ENCODE measurements at places on chromosomes 4 and X.

DNA sequence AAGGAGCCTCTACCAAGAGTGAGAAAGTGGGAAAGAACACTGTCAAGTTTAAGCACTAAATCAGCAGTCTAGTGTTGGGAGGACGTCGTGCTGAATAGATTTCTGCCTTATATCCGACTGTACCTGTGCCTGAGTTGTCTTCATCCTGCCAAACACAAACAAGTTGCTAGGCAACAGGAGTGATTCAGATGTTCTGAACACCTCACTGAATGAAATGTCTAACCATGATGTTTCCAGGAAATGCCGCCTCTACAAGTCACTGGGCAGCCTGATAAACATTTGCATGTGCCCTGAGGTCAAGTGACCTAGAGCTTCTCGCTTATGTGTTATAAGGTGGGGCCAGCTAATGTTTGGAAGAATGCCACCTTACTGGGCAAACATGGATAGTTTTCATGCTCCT lies 37.9 kb downstream of the SGMS2 start:
- DNase-seq = peak; percentile 21

- DNase-seq = no peak
These were observed 10.1 kb downstream of the SH3D19 start for GRCh38 chr4:151315212-151315886.

DNA sequence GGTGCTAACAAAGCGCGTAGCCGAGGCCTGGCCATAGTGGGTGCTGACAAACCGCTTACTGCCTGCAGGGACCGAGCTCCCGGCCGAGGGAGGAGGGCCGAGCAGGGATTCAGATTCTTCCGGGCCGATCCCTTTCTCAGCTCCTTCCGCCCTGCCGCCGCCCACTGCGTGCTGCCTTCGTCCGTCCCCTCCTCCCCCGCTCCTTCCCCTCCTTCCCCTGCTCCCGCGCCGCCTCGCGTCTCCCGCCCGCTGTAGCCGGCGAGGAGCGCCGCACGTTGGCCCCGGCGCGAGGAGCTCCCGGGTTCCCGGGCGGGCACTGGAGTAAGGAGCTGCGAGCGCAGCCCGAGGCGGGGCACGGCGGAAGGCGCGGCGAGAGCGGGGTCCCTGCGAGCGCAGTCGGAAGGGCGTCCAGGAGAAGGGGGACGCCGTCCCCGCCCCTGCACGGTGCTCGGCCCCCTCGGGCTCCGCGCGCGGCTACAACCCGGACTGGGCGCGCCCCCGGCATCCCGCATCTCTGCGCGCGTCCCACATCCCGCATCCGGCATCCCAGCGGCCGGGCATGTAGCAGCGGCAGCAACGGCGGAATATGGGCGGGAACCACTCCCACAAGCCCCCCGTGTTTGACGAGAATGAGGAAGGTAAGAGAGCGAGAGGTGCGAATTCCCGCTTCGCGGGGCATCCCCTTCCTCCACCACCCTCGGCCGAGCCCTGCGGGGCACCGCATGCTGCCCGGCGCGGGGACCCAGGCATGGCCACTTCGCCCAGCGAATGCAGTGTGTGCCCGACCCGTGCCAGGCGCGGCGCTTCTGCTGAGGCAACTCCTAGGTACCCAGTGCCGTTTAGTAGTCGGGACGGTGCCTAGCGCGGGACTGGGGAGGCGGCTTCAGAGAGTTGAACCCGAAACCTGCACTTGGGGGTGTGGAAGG lies at the start of gene STK32B:
Gene STK32B, plus strand, starts transcription at position 203 of the 926 bp plus-strand sequence.
- no peak for DNase-seq

GRCh38 chr4:182063651-182064050 lies 179.6 kb upstream of the TENM3 start:
- no peak for DNase-seq

GRCh38 chrX:125340490-125340889 lies 20.8 kb downstream of the TEX13C start:
- DNase-seq = no peak

DNA sequence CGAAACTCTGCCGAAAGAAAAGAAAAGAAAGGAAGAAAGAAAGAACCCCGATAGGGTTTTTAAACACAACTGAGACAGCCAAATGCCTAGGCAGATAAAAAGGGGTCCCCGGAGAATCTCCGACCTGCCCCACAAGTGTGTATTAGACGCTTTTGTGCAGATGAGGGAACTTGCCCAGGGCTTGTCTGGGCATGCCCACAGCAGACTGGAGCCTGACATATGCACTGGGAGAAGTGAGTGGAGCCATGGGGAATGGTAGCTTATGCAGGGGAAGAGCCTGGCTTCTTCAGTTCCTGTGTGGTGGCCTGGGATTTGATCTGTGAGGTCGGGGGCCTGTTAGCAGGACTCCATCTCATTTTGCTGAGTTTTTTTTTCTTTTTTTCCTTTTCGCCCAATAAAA lies 199.0 kb downstream of the GPC3 start:
- DNase-seq = no peak

DNA sequence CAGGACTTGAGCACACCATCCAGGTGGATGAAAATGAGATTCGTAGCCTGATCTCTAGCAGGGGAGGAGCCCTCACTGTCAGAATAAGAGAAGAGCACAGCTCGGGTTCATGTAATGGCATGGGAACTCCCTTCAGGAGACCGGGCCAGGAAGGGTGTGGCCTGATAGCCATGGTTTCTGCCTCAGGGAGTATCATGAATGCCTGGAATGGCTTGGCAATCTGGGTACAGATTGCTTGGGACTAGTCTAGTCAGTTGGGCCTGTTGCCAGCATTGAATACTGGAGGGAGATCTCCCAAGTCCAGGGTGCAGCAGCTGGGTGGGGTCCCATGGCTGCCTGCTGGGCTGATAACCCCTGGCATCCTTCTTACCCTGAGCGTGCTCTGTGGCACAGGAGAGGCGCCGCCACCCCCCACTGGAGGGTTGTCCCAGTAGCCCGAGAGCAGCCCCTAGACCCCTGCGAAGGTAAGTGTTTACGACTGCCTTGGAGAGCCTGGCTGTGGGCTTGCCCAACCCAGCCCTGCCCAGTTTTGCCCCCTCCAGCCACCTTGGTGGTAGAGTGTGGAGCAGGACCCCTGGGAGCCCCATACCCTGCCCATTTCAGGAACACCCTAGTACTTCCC lies 298.8 kb downstream of the TEX13A start:
- no peak for DNase-seq

DNA sequence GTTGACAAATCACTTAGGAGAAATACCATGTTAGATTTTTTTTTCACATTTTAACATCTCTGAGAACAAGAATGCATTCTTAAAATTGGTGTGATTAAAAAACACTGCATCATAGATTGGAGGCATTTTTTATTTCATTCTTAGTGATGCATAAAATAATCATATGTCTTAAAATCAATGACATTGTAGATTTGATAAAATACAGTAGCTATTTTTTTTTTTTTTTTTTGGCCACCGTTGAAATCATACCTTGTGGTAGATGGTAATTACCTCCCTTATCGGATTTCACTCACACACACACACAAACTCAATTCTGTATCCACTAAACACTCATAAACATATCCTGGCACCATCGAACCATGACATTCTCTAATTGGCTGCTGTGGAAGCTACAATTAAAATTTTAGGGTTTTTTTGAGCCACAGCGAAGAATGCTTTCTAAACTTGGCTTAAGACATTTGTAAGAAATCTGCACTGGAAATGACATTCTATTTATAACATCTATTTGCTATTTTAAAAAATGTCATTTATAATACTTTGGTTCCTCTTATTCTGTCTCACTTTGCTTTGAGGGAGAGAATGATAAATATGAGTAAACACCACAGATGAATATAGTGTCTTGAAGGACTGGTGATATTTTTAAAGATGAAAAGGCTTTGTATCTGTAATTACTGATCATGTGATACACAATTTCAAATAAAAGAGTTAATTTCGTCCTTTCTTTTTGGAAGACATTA lies 60.1 kb downstream of the CCSER1 start:
- DNase-seq = no peak

DNA sequence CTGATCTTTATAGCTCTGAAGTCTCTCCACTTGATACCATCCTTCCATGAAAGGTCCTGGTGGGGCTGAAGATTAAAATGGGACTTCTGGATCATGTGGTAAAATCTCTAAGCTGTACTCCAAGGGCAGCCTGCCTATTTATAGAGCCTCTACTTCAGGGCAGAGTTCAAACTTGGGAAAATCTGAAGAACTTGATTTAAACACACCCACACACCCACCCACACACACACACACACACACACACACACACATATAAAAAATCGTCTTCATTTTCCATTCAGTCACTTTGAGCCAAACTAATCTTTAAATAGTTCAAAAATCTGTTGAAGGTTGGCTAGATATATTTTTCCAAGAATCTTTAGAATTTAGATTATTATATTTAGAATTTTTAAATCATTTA lies 234.9 kb upstream of the GPC4 start:
- no peak for DNase-seq

- DNase-seq = no peak
These were observed 125.8 kb upstream of the SLC7A11 start for GRCh38 chr4:138367942-138368341.

GRCh38 chr4:186826846-186827533 lies 103.3 kb upstream of the FAT1 start:
- DNase-seq = no peak

DNA sequence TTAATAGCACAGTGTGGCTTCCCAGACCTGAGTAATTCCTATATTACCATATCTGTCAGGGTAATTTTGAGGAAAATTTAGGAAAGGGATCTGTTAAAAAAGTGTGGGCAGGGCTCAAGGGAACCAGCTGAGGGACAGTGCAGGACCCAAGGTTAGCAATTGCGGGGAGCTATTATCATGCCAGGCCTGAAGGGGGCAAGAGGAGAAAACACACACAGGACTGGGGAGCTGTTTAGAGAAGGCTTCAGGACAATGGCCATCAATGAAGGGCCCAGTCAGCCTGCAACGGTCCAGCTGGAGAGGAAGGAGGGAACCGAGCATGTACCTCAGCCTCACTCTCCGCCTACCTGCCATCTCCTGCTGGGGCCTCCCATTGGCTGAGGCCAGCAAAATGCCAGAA lies 19.0 kb upstream of the NHS start:
- DNase-seq = no peak

- DNase-seq = no peak
These were observed 1.0 kb upstream of the PLA2G12A start for GRCh38 chr4:109730619-109731545.

GRCh38 chr4:158162631-158163030 lies 10.2 kb downstream of the GASK1B start:
- DNase-seq = no peak

DNA sequence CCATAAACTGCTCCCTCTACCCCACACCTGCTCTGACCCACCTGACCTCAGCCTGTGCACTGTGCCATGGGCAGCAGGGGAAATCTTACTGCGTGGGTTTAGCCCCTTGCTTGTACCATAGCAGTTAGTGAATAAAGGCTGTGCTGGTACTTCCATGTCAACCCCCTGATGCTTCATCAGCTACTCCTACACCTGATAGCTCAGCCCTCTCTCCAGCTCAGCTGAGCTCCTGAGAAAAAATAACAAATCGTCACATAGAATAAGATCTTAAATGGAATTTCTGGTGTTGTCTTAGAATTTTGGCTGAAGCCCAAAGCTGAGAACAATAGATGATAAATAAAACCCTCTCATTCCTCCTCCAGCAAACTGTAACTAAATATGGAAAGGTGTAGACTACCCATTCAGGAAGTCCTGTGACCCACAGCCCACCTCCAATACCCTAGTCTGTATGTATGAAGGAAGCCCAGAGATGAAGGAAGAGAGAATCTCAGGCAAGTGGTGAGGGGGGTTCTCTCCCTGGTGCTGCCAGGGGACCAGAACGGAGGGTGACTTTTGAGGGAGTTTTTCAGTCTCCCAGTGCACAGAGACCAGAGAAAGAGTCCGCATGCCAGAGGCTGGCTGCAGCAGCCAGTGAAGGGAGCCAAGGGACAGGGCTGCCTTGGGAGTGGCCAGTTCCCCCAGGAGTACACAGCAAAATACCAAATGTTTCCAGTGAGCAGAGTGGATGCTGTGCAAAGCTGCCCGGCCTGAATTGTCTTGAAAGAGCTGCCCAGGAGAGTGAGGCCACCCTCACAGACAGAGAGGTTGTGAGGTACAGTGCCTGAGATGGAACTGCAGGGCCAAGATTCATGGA lies 227.3 kb downstream of the QDPR start:
- no peak for DNase-seq

GRCh38 chr4:147160908-147161513 lies 215.3 kb upstream of the TTC29 start:
- peak; percentile 11 for DNase-seq

- no peak for DNase-seq
These were observed 21.9 kb upstream of the SPON2 start for GRCh38 chr4:1194010-1194900.

- DNase-seq = no peak
These were observed 4.4 kb upstream of the APLN start for GRCh38 chrX:129659141-129659540.

DNA sequence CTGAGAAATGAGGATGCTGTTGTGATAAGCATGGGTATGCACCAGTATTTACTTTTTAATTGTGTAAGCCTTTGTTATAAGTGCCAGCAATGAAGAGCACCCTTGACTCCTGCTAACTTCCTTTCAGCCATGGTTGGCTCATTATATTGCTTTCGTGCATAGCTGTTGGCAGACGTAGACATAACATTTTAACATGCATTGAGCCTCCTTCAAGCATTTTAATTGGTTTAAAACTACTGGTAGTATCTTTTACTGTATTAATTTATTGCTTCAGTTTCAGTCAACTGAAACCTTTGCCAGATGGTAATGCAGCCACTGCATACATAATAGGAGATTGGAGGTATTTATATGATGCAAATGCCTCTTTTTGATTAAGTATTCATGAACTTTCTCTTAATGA lies 1285.4 kb downstream of the PCDH18 start:
- no peak for DNase-seq

- DNase-seq = no peak
These were observed 26.1 kb upstream of the PRDM8 start for GRCh38 chr4:80171251-80171650.

GRCh38 chr4:52588771-52589591 lies 70.1 kb downstream of the USP46 start:
- no peak for DNase-seq

DNA sequence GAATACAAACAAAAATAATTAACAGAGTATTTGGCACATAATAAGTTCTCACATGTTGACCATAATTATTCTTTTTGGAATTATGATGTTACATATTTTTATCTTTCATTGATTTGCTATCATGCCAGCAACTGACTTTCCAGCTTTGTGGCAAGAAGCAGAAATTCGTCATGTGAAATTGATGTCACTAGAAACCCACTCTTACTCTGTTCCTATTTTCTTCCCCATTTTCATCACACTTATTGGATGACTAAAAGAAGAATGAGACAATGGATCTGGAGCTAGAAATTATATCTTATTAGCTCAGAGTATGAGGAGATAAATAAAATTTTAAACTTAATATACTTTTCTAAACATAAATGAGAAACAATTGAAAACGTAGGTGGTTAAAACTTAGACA lies 31.9 kb downstream of the EGF start:
- no peak for DNase-seq

DNA sequence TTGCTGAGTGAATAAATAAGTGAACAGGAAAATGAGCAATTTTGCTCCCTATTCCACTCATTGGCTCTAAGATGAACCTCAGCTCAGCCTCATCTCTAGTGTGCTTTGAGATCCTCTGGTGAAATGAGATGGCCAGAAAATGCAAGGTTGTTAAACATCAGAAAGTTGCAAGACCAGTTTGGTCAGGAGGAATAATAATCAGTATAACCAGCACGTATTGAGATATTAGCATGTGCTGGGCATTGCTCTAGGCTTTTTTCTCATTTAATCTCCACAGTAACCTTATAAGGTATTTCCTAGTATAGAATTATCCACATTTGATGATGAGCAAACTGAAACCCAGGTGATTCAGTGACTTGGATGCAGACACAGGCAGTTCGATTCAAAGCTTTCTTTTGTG lies 110.5 kb upstream of the PAK3 start:
- no peak for DNase-seq
